H1 (cell line): ENCODE measurements at places on chromosomes 6 and 20.

- no peak for DNase-seq
Measured at GRCh38 chr20:38414769-38415450, 20.2 kb downstream of the SNHG17 start.

DNA sequence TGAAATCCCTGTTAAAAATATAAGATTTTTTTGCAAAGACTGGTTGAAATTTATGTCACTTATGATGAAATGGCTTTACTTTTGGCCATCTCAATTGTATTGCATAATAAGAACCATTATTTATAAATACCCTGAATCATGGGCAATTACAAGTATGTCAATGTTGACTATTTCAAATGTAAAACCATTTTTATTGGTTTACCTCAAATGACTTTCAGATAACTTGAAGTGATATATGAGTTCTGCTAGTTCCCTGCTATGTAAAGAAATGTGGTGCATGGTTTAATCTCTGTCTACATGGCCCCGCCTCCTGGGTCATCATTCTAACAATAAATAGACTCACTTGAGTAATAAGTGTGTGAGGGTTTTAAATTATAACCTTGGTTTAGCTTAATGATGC is 275.6 kb upstream of the PREP start:
- no peak for DNase-seq

DNA sequence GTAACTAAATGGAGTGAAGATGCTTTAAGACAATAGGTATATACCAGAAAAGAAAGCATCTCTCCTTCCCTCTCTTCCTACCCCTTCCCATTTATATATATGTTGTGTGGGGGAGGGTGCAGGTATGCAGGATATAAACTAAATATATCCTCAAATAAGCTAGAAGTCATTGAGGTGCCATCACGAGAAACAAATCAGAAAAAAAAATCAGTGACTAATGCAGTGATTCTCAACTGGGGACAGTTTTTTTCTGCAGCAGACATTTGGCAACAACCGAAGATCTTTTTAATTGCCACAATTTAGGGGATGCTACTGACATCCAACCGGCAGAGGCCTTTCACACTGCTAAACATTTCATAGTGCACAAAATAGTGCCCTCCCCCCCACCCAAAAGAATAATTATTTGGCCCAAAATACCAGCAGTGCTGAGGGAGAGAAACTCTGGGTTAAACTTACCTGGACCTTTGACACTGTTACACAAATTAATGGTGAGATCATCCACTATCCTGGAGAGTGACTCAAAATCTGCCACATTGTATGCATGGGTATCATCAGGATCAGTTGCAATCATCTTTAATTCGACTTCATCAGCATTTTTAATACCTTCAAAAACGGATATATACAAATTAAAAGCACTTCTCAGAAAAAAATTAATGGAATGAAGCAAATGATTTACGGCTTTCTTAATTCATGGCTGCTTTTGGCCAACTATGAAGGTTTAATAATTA is 55.0 kb downstream of the COL12A1 start:
- no peak for DNase-seq

GRCh38 chr6:166592821-166593220 is 6.3 kb upstream of the RAMACL start:
- DNase-seq: no peak

DNA sequence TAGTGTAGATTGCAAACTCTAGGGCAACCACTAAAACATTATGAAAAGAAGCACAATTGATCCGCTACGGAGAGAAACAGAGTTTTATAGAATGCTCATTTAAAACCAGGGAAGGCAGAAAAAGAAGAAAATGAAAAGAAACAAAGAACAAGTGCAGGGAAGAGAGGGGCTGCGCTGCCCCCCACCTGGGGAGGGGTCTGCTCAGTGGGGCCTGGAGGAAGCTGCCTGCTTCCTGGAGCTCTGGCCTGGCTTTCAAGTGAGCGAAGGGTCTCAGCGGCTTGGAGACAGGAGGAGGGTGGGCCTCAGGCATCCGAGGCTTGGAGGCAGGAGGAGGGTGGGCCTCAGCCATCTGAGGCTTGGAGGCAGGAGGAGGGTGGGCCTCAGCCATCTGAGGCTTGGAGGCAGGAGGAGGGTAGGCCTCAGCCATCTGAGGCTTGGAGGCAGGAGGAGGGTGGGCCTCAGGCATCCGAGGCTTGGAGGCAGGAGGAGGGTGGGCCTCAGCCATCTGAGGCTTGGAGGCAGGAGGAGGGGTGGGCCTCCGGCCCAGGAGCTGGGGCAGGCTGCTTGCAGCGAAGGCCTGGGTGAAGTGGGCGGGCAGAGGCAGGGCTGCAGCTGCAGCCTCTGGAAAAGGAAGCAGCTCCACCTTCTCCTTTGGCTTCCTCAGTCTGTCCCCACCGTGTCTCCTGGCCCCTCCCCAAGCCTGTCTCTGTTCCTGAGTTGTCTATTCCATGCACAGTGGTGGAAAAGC is 406.3 kb downstream of the TAF4 start:
- DNase-seq: no peak

DNA sequence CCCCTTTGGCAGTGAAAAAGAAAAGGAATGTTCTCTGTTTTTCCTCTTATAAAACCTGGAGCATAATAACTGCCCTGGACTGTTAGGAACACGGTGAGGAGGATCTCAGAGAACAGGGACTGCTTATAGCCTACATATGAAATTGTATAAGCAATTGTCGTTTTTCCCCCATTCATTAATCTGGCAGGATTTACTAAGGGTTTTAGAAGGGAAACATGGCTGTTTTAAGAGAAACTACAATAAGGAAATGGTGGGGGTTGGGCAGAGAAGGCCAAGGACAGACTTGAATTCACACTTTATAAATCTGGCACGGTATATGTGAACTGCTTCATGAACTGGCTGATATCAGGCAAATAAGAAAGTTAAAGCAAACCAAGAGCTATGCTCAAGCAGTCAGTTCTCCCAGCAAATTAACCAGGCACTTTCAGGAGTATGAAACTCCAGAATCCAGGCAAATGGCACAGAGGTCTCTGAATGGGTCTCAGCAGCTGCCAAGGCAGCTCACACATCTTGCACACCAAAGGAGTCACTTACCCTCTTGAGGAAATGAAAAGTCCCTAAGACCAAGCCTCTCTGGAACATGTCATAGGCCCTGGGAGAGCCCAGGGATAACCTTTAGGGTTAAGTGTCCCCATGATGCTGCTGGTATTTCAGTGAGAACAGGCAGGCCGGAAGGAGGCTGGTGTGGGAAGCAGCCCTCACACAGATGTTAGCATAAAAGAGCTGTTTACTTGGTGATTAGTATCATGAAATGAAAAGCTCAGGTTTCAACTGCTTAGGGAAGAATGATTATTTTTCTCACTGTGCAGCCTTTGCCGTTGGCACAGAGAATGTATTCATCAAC is 260.5 kb upstream of the MARCKS start:
- no peak for DNase-seq

- no peak for DNase-seq
Measured at GRCh38 chr6:42599558-42599957, 35.7 kb downstream of the UBR2 start.

DNA sequence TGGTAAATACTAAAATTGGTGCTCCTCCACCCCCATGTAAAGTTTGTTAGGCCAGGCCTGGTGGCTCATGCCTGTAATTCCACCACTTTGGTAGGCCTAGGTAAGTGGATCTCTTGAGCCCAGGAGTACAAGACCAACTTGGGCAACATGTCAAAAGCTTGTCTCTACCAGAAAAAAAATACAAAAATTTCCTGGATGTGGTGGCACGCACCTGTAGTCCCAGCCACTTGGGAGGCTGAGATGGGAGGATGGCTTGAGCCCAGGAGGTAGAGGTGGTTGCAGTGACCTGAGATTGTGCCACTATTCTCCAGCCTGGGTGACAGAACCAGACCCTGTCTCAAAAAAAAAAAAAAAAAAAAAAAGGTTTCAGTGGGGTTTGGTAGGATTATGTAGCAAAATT is 41.7 kb downstream of the ITCH start:
- DNase-seq: no peak

- DNase-seq: peak; percentile 52
Measured at GRCh38 chr6:147438758-147439528, 69.5 kb upstream of the SAMD5 start.

- no peak for DNase-seq
Measured at GRCh38 chr6:26205625-26206574, 118.7 kb downstream of the HFE start.

DNA sequence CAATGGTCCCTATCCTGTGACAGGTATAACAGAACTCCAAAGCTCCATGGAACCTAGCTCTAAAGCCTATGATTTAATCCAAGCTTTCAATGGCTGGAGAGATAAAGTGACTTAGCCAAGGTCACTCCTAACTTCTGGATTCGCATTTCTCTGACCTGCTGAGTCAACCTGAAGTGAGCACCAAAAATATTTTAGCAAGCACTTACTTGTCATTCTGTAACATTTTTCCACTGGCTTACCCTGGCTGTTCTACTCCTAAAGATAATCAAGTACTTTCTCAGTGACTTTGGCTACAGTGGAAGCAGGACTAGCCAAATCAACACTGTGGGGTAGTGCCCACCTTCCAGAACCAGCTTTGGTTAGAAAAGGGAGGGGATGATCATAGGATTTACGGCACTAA is 188.3 kb downstream of the OGFRL1 start:
- no peak for DNase-seq

GRCh38 chr20:2967841-2968240 is 75.6 kb upstream of the GNRH2 start:
- peak; percentile 4 for DNase-seq

- no peak for DNase-seq
Measured at GRCh38 chr6:136114661-136115060, 135.4 kb downstream of the MTFR2 start.

DNA sequence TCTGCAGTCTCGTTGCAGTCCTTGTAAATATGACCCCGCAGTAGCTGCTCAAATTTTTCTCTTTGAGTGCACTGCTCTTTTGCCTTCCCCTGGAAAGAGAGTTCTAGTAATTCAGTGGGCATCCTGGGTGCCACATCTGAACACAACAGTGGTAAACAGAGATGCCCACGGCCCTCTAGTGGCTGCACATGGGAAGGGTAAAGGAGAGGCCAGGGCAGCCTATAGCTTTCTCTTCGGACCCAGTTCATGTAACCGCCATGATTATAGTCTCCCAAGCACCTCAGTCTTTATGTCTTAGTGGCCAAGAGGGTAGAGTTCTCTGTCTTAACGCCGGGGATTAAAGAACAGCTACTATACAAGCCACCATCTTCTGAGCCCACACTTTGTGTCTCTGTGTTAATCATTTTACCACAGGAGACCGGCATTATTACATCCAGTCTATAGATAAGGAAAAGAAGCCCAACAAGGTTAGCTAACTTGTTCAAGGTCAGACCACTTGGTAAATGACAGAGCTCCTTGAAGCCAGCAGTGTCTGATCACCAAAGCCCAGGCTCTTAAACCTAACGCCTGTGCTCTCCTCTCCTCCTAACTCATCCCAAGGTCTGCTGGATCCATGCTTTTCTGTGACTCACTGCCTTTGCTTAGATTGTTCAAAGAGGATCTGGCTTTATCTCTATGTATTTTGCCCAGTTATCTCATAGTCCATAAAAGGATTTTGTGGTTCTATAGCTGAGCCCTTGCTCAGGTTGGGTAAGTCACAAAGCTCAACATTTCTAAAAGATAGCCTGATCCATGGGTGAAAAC is 81.8 kb downstream of the ISM1 start:
- no peak for DNase-seq

GRCh38 chr20:63686492-63687321 is 9.7 kb upstream of the TNFRSF6B start:
- DNase-seq: no peak

DNA sequence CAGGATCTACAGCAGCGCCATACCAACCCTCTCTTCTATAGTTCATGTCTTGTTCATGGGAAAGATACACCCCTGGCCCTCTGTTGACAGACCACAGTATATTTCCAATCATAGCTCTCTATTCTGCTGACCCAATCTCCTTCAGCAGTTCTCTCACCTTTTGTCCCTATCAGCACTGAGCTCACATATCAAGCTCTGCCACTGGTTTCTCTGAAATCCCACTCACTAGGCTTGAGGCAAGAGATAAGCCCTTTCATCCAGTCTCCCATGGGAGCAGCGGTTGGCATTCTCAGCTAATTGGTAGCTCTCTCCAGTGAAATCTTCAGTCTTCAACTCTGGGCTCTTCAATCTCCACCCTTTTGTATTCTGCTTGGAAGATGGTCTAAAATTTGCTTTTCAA is 313.4 kb downstream of the GJA1 start:
- DNase-seq: no peak

GRCh38 chr6:41775293-41775882 is 4.3 kb downstream of the FRS3 start:
- DNase-seq: no peak

DNA sequence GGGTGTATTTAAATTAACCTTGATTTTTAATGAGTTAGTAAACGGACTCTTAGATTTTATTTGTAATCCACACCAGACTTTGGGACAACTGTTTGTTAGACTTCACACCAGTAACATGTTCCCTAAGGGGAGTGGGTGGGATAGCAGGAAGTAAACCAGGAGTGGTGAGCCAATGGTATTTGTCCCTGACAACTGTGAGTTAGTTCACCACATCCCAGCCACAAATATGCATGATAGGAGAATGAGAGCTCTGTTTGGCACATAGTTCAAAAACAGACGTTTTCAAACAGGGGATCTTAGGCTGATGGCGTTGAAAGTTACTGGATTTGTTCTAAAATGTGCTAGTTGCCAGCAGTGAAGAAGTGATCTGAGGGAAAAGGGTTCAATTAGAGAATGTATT is 18.7 kb upstream of the COL10A1 start:
- no peak for DNase-seq

DNA sequence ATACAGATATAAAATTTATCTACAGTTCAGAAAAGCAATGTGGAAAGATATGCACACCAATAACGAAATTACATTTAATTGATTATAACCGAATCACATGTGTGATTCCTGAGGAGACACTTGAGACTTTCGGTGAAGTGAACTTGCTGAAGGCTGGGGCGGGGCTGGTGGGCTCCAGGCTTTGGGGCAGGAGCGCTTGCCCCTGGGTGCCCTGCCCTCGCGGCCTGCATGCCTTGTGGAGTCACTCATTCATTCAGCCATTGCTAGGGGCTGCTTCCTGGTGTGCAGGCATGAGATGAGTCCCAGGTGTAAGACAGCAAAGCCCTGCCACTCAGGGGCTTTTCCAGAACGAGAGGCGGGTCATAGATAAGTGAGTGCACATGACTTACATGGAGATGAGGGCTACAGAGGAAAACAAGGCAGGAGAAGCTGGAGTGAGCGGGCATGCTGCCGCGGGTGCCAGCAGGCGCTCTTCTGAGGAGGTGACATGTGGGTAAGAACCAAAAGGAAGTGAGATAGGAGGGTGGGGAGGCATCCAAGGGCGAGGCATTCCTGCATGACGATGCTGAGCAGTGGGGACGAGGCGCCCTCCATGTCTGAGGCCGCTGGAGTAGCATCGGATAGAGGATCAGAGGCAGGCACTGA is 88.7 kb downstream of the BMP7 start:
- no peak for DNase-seq

DNA sequence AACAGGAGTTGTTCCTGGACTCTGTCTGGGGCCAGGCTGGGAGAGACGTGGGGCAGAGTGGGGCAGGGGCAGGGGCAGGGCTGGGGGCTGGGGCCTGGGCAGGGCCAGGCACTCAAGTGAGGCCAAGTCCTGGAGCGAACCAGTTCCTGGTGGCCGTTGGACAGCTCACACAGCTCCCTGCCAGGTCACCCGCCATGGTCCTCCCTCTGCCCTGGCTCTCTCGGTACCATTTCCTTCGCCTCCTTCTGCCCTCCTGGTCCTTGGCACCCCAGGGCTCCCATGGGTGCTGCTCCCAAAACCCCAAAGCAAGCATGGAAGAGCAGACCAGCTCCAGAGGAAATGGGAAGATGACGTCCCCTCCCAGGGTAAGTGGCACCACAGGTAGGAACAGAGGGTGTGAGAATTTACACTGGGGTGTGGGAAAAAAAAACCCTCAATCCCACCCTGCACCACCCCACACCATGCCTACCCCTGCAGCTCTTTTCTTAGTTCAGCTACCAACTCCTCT is at the start of gene MCCD1:
Gene MCCD1, plus strand, starts transcription at position 142 of the 508 bp plus-strand sequence. Its CDS starts 53 bp downstream, at position 195.
- no peak for DNase-seq
